Cerebellum (tissue), 4 donors: ENCODE measurements at places on chromosomes 16 and 17.

- DNase-seq: no peak
These were observed 16.2 kb downstream of the CDC27 start for GRCh38 chr17:47172696-47173565.

DNA sequence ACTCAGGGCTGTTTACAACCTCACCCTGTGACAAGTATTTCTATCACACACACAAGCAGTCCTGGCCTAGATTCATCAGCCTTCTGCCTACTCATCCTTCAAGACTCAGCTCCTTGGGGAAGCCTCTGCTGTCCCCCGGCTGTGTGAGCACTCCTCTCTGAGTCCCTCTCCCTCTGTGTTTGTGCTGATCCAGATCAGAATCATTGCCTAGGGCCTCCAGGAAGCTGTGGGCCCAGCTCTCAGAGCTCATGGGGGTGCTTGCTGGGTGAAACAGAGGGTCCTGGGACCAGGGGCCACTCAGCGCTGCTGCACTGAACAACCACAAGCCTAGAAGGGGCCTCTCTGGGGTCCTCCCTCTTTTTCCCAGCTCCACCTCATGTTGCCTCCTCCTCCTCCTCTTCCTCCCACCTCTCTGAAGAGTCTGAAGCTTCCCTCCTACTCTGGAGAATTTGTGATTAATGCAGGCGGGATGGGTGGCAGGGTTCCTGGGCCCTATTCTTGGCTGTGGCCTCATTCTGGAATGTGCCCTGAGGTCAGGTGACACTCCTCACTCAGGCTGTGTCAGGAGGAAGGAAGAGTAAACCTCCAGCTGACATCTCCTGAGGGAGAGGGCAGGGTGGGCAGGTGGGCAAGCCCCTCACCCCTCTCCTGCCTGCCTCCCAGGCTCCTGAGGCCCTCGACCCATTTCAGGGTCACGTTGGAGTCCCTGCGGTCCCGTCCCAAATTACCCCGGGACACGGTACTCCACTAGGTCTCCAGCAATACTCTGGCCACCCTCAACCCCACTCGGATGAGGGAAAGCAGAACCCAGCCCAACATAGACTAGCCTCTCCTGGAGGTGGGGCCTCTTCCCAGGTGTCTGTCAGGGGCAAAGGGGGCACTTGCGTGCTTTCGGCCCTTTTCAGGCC, 10.1 kb downstream of the WFIKKN2 start:
- no peak for DNase-seq

GRCh38 chr17:34368196-34368945, 5.3 kb upstream of the CCL1 start:
- no peak for DNase-seq

DNA sequence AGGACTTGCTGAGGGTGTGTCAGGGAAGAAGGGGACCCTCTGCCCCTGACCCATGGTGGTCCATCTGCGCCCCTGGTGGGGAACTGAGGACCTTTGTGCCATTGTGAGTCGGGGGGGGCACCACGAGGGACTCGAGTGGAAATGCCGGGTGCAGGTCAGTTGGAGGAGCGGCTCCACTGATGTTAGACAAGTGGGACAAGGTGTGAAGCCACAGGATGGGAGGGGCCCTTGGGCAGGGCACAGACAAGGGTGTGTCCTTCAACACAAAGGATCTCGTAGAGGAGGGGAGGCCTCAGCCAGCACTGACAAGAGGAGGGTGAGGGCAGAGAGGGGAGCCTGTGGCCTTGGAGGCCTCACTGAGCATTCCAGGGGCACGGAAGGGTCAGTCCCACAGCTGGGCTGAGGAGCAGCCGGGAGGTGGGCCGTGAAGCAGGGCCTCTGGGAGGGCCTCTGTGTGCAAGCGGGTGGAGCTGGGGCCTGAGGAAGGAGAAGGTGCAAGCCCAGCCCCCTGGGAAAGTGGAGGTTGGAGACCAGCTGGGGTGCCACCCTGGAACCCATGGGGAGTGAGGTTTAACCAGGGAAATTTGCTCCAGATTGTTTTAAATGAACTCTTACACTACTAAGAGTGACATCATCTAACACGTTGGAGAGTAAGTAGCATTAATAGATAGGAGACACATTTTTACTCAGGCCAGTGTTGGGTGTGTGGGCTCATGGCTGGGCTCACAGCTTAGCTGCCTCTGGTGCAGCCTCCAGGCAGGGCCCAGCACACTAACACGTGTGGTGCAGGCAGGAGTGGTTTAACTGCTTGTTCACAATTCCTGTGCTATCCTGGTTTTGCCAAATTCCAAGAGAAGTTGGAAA, 27.9 kb downstream of the NARF start:
- DNase-seq: no peak

GRCh38 chr16:11060842-11061241, 116.5 kb downstream of the CLEC16A start:
- no peak for DNase-seq

DNA sequence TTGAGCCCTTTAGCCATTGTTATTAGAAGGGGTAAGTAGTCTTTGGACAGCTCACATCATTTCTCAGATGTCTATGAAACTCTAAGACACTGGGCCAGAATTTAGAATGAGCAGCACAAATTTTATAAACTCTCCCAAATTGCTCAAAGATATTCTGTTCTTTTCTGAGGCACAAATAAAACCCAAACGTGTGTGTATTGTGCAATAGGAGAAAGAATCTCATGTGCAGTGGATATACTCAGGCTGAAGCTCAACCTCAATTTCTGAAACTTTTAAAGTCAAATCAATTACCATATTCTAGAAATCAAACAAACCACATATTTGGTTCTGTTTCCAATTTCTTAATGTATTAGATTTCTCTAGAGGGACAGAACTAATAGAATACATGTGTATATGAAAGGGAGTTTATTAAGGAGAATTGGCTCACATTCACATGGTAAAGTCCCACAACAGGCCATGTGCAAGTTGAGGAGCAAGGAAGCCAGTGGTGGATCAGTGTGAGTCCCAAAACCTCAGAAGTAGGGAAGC, 403.6 kb downstream of the RBFOX1 start:
- DNase-seq: no peak

DNA sequence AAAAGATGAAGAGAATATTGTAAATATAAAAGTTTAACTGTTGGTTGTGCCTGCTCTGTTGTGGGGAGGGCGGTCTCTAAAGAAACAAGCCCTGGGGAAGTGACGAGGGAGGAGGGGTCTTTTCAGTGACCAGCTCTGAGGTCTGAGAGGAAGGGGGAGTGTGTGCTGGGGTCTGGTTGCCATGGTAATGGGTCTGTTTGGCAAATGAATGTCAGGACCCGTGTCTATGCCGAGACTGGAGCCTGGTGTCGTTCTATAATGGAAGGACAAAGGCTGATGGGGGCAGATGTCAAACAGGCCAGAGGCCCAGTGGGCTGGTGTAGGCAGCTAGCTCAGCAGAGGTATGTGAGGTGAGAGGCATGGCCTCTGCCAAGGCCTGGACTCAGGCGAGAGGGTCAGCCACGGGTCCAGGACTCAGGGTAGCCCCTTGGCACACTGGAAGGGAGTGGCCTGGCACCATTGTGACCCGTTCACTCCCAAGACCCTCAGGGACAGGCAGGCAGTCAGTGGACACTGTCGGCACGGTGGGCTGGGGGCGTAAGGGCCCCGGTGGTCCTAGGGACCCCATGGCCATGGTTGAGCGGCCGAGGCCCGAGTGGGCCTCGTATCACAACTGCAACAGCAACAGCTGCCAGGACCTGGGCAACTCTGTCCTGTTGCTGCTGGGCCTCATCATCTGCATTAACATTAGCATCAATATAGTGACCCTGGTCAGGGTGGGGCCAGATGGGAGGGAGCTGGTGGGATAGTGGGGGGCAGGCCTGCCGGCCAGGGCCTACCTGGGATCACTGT, at the start of gene SPEM1:
Gene SPEM1 (plus strand): TSS at position 506 of the 792 bp plus-strand sequence. CDS start 61 bp downstream, at position 567.
- no peak for DNase-seq

- no peak for DNase-seq
These were observed 3.5 kb upstream of the MRPL38 start for GRCh38 chr17:75908201-75908600.
